Fibroblast of the conjunctiva (primary cell): ENCODE measurements at places on chromosomes 3 and 15.
A peak's percentile ranks its signal among the peaks of the same experiment; 100 is the strongest.

DNA sequence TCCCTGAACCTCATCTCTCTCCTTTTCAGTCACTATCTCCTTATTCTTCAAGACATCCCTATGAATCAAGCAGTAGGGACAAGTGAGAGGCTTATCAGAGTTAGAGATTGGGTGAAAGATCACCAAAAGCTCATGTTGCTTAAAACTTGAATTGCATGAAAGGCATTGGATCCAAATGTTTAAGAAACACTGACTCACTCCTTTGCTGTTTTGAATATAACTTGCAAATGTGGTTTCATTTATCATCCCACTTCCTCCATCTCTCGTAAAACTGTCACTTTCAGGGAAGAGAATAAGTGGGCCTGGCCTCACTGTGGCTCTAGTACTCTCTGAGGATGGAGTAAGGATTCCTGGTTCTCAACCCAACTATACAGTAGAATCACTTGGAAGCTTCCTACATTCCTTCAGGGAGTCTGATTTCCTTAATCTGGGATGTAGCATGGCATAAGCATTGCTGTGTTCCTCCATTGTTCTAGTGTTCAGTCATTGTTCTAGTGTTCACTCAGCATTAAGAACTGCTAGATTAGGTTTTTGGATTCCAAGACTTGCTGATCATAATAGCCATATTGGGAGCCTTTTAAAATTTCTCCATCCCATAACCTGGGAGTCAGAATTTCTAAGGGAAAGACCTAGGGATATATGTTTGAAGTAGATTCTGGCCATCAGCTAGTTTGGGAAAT is 171.8 kb downstream of the TMEM108 start:
- no peak for DNase-seq

- DNase-seq: no peak
These were observed 16.3 kb downstream of the TMEM43 start for GRCh38 chr3:14141144-14141543.

GRCh38 chr15:72833561-72833960 is 50.0 kb upstream of the ADPGK start:
- DNase-seq: no peak

GRCh38 chr3:126939338-126939718 is 43.6 kb upstream of the PLXNA1 start:
- DNase-seq: no peak

DNA sequence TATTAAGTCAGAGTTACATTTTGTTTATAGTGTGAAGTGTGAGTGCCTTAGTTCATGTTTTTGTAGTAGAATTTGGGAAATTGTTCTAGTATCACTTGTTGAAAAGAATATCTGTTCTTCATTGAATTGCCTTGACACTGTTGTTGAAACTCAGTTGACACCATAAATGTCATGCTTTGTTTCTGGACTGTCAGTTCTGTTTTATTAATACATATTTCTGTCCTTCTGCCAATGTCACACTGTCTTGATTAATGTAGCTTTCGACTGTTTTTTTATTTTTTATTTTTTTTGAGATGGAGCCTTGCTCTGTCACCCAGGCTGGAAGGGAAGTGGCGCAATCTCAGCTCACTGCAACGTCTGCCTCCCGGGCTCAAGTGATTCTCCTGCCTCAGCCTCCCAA is 59.1 kb downstream of the CHD2 start:
- DNase-seq: no peak

DNA sequence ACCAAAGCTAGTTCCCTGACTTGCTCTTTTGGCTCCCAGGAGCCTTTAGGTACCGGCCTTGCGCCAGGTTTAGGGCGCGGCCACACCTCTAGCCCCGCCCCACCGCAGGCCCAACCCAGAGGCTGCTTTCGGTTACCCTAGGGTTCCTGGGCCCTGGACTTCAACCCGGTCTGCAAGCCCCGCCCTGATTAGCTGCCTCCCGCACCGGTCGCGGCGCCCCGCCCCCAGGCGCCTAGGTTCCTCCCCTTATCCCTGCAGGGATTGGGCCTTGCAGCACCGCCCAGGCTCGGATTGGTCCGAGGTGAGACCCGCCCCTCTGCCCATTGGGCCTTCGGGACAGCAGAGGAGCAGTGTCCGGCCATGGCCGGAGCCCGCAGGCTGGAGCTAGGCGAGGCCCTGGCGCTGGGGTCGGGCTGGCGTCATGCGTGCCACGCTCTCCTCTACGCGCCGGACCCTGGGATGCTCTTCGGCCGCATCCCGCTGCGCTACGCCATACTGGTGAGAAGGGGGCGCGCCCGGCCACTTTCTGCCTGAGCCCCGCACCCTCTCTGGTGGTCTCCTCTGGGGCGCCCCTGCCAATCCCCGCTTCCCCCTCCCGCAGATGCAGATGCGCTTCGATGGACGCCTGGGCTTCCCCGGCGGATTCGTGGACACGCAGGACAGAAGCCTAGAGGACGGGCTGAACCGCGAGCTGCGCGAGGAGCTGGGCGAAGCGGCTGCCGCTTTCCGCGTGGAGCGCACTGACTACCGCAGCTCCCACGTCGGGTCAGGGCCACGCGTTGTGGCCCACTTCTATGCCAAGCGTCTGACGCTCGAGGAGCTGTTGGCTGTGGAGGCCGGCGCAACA is at the start of gene NUDT16:
Gene NUDT16, plus strand, starts transcription at position 330 of the 847 bp plus-strand sequence. Its CDS starts 31 bp downstream, at position 361.
- DNase-seq: peak; percentile 99

DNA sequence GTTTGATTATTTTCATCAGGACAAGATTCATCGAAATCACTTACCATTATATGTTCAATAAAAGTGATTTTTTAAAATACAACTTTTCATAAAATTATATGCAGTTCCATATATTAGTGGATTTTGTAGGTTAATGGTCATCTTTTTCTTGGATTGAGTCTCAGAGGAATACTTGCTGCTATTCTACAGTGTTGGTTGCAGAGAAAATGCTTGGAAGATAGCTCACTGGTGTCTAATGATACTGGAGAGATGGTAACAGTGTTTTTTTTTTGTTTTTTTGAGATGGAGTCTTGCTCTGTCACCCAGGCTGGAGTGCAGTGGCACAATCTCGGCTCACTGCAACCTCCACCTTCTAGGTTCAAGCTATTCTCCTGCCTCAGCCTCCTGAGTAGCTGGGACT is 143.3 kb downstream of the TCF12 start:
- DNase-seq: no peak

GRCh38 chr3:27865731-27866130 is 143.6 kb upstream of the EOMES start:
- DNase-seq: no peak

DNA sequence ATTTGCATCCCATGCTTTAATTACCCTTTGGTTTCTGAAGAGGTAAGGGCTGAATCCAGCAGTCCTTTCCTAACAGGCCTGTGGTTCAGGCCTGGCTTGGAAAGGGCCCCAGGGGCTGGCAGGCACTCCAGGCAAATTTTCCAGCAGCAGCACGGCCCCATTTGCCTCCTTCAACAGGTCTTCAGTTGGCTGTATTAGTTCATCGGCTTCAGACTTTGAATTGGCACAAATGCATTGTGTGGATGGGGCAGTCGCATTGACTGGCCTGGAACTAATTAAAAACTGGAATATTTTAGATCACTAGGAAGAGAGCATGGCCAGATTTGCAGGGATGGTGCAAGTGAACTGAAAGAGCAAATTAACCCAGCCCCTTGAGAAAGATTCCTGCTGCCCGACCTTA is 207.8 kb upstream of the MCTP2 start:
- peak; percentile 3 for DNase-seq

DNA sequence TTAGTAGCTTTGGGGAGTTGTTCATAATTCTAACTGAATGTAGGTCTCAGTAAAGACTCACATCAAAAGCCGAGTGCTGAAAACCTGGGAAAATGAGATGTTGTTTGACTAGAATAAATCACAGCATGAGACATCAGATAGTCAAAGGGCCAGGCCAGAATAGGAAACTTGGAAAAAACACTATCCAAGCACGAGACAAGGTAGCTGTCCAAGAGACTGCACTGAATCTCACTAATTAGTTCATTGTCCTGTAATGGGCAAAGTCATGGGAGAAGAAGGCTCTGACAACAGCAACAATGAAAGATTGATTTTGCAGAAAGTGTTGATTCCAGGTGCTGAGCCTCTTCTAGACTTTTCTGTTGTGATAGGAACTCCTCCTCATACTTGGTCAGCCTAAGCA is 314.2 kb downstream of the ROBO1 start:
- no peak for DNase-seq

GRCh38 chr3:165918657-165918979 is 81.4 kb upstream of the BCHE start:
- DNase-seq: no peak

GRCh38 chr3:13007251-13007941 is 65.8 kb downstream of the IQSEC1 start:
- no peak for DNase-seq

DNA sequence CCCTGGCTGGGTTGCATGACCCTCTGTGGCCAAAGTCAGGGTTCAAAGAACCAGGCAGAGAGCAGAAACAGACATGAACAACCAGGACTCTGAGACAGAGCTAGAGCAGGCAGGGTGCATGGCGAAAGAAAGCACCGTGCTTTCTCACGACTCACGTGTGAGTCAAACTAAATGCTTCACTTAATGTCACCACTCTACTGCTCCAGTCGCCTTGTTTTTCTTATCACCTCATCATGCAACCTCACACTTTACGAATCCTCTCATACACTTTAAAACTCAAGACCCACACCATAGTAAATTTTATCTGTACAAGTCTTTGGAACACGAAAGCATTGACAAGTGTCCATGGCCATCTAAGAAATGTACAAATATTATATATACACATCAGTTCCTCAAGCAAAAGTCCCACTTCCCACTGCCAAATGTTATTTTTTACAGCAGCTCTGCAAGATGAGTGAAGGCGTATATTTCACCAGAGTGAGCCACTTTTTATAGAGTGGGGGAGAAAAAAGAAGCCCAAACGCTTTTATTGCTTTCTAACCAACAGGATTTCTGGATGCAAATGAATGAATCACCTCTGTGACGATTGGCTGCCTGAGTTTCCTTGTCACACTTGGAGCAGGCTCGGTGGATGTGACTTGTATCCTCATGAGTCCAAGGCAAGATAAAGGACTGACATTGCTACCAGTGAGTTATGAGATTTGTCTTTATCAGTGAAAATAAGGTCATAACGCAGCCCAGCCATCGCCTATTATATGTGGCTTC is 16.0 kb upstream of the MEGF11 start:
- no peak for DNase-seq

DNA sequence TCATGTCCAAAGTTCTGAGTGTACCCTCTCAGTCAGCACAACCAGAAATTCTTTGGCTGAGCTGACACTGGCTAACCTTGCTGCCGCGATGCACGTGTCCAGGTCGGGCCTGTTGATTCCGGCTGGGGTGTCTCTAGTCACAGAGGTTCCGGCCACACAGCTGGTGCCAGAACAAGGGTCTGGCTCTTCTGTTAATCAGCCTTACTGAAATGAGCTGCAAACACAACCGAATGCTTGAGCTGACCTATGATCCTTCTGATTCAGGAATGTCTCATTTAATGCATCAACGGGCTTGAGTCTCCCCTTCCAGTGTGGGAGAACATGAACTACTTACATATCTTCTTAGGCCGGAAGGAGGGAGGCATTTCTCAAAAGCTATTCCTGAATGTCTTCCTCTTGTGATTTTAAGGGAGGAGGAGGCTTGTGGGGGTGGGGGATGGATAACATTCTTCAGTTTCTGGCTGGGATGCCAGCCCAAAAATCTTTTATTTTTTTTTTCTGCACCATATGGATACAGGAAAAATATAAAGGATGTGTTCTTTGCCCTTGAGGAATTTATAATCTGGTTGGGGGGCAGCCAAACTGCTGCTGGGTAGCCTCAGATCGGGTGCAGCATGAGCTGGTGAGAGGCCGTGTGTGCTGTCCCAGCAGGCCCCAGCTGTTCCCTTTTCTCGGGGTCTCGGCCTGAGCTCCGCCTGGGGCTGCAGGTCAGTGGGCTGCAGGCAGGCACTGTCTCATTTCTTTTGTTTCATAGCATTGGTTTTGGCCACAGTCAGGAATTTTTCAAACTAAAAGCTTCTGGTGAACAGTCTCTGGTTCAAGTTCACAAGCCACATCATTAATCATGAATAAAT is 319.1 kb upstream of the TBL1XR1 start:
- DNase-seq: peak; percentile 87

DNA sequence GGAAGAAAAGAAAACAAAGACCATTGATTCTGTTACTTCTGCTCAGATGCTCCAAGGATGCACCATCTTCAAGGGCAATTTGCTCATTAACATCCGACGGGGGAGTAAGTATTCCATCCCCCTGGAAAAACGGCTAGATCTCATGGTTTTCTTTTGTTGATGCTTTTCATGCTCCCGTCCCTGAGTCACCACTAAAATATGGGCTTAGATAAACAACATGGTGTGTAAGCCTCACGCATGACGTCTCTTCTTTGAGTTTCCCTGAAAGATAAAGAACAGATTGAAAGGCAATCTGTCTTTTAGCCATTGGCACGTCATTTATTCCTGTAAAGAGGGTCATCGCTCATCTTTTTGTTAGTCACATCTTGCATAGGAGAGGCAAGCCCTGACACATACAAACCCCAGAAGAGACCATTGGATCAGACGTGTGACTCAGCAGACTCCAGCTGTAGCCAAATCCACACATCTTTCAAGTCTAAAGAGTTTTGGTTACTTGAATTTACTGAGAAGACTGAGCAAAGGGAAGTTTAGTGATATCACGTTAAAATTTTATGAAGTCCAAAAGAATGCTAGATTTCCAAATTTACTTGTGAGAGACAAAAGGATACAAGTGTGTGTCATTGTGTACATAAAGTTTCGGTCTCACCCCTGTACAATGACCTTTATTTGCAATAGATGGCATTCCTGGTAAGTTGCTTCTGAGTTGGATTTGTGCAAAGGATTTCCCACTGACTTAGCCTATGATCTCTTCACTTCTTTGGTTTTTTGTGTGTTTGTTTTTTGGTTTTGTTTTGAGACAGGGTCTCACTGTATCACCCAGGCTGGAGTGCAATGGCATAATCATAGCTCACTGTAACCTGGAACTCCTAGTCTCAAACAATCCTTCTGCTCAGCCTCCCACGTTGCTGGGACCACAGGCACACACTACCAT is 110.5 kb downstream of the PGPEP1L start:
- DNase-seq: peak; percentile 90

- no peak for DNase-seq
These were observed 161.4 kb downstream of the CHSY1 start for GRCh38 chr15:101090428-101090790.

DNA sequence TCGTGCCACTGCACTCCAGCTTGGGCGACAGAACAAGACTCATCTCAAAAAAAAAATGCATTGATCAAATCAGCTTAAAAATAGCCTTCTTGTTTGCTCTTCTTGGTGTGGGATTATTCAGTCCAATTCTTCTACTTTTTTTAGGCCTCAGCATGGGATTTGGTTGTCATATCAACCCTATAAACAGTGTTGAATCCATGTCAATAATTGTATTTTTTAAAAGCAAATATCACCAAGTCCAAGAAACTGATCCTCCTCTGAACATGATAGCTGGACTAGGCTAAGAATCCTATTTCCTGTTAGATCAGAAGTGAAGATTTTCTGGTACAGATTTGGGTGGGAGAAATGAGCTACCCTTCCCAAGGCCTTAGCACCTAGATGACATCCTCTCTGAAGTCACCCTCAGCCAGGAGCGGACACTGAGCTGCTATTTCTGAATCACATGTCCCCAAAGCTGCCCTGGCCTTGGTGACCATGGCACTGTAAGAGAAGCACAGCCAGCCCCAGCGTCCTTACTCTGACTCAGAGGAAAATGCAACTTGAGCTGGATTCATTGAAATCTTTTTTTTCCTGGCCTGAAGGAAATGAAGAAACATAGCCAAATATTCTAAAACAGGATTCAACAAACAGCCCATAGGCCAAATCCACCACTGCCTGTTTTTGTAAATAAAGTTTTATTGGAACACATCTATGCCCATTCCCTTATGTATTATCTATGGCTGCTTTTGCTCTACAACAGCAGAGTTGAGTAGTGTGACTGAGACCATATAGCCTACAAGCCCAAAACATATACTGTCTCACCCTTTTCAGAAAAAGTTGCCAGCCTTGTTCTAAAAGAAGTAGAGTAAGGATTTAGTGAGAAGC is 215.9 kb upstream of the CTDSPL start:
- DNase-seq: no peak
